ENCODE measurements at places on chromosomes 5 and 9.

DNA sequence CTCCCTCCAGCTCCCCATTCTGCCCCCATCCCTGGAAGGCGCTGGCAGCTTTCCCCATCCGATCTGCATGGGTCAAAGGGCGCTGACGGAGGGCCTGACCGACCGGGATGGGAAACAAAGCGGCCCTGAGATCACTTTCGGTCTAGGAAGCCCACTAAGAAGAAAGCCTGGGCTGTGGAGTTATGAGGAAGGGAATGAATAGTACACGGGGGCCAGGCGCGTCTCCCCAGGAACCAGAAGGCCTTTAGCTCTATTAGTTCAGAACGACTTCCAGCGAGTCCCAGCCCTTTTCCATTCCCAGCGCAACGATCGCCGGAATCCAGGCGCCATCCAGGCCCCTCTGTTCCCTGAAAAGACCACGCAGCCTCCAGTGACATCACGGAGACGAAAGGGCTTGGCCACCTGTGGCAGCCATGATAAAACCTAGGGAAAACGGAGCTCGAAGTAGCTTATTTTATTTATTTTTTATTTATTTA, 70.1 kb upstream of the CCDC180 start:
- DNase-seq = no peak

DNA sequence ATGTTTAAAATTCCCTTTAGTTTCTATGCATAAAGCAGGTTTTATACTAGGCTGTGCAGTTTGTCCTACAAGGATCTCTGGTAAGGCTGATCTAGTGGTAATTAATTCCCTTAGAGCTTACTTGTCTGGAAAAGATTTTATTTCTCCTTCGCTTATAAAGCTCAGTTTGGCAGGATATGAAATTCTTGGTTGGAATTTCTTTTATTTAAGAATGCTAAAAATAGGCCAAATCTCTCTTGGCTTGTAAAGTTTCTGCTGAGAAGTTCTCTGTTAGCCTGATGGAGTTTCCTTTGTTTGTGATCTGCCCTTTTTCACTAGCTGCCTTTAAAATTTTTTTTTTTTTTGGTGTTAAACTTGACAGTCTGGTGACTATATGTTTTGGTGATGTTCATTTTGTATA, 237.1 kb upstream of the TLE4 start:
- no peak for DNase-seq

- DNase-seq = no peak
Observed at GRCh38 chr5:54553659-54554207, 36.2 kb downstream of the SNX18 start.

- DNase-seq = no peak
Observed at GRCh38 chr5:15492545-15492944, 7.4 kb upstream of the FBXL7 start.

GRCh38 chr9:126275386-126276001, 51.1 kb upstream of the MVB12B start:
- no peak for DNase-seq

GRCh38 chr9:133528001-133528875, 3.5 kb upstream of the MYMK start:
- DNase-seq = no peak

DNA sequence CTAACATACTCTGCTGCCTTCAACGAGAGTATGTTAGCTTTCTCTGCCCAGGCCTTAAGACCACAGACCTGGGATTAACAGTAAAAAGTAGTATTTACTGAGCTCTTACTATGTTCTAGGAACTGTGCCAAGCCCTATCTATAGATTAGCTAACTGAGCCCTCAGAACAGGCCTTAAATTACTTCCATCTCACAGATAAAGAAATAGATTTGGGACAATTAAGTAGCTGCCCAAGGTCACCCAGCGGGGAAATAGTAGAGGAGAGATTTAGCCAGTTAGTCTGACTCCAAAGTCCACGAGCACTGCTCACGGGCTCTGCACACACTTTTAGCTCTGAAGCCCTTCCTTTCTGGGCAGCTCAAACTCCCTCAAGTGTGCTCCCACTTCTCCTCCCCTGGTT, 64.5 kb upstream of the EQTN start:
- no peak for DNase-seq

GRCh38 chr9:27337833-27338526, 41.0 kb upstream of the EQTN start:
- DNase-seq = no peak

- no peak for DNase-seq
Observed at GRCh38 chr5:147436596-147436995, 73.3 kb downstream of the DPYSL3 start.

- no peak for DNase-seq
Observed at GRCh38 chr5:90135779-90136378, 273.7 kb downstream of the CETN3 start.

GRCh38 chr9:16152276-16153101, 599.6 kb downstream of the CCDC171 start:
- DNase-seq = no peak

DNA sequence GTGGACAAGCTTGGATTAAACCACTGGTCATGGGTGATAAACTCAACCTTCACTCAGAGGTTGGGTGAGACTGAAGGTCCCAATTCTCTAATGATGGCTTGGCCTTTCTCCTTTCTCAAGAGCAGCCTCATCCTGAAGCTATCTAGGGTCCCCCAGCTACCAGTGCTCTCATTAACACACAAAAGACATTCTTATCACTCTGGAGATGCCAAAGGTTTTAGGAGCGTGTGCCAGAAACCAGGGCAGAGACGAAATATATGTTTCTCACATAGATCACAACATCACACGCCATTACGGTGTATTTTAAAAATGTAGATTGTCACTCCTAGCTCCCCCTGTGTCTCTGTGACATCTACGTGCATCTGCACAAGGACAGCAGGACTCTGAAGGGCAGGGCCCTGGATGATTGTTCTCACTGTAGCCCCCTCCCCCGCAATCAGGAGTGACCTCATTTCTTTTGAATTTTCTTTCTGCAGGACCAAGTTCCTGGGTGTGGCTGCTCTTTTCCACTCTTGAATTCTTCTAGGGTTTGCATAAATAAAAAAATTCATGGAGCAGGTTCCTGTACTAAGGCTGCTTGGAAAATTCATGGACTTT, 311.3 kb downstream of the GADD45G start:
- no peak for DNase-seq

- DNase-seq = no peak
Observed at GRCh38 chr5:100863739-100864138, 39.3 kb downstream of the ST8SIA4 start.

GRCh38 chr5:142301540-142301939, 23.3 kb downstream of the SPRY4 start:
- no peak for DNase-seq

- DNase-seq = no peak
Observed at GRCh38 chr5:139431706-139432105, 7.6 kb downstream of the DNAJC18 start.

GRCh38 chr5:123450114-123450513, 26.9 kb upstream of the CEP120 start:
- no peak for DNase-seq

DNA sequence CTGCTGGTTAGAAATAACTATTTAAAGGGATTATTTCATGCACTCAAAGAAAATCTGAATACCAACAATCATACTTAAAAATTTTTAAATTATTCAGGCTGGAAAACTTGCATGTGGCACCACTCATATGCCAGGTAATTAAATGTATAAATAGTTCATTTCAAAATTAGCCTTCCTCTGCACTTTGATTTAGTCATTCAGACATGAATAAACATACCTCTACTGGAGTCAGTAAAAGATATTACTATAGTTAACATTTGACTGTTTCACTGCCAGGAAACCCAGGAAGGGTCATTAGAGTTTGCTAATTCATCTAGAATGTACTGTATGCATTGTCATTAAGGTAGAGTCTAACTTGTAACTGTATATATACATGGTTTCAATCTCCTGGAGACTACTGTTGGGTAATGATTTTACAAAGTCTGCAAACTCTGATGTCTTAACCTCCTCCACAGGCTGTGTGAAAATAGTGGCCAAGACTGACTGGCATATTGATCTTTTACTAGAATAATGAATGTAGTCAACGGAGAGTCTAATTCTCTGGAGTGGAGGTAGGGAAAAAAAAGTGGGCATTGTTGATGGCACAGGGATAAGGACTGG, 43.7 kb downstream of the TEX10 start:
- DNase-seq = no peak

GRCh38 chr5:119070578-119070827, 384 bp upstream of the DMXL1 start:
- no peak for DNase-seq

GRCh38 chr9:112839331-112839730, 51.3 kb downstream of the SLC46A2 start:
- DNase-seq = no peak

DNA sequence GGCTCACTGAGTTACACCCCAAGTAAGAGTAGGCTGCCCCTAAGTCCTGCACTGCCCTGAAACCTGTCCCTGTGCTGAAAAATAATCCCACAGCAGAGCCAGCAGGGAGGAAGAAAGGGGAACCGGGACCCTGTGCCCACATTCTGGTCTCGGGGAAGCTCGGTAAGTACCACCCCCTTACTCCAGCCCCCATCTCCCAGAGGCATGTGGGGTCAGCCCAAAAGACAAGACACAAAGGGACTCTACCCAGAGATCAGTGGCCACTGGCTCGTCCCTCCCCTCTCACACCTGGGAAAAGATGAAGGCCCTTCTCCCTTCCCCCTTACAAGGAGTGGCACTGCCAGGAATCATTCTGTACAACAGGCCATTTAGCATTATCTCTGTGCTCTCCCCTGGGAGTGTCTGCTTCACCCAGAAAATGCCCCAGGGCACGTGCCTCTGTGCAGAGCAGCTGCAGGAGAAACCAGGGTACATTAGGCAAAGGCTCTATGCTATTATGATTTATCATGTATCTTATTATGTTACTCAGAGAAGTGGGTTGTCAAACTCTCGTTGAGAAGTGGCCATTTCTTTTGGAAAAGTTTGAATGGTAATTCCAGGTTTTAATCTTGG, 71.3 kb downstream of the NDFIP1 start:
- no peak for DNase-seq

DNA sequence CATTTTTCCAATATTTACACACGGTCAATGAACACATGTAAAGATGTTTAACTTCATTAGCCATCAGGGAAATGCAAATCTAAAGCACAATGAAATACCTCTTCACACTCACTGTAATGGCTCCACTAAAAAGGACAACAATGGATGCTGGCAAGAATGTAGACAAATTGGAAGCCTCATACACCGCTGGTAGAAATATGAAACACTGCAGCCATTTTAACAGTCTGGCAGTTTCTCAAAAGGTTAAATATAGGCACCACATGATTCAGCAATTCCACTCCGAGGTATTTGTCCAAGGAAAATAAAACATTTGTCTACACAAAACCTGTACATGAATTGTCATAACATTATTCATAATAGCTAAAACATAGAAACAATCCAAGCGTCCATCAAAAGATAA, 20.0 kb downstream of the RNF145 start:
- DNase-seq = no peak

DNA sequence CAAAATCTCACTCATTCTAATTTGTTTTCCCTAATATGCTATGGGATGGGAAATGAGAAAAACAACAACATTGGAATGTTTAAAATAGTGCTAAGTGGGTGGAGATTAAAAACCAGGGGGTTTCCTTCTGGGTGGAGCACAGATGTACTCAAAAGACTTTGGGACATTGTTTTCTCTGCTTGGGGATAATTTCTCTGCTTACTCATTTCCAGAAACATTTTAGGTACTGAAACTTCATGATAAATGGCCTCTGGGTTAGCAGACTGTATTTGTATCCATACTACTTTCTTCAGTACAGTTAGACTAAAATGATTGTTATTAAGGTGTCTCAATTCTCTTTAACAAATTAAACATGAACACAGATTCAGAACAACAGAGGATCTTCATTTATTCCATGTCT, 17.4 kb downstream of the ELOVL7 start:
- no peak for DNase-seq

GRCh38 chr5:54009828-54010227, 300.5 kb downstream of the ARL15 start:
- no peak for DNase-seq

DNA sequence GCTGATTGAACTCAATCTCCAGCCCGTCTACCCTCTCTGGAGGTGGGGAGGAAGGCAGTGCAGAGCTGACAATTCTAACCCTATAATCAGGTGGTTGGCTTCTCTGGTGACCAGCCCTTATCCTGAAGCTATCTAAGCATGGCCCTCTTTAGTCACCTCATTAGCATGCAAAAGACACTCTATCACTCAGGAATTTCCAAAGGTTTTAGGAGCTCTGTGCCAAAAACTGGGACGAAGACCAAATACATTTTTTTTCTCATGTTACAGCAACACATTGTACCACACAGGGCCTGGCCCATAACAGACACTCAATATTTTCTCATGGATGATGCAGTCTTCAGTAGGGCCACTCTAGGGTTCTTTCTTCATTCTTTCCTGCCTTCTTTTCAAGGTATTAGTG, 118.8 kb upstream of the VLDLR start:
- no peak for DNase-seq

DNA sequence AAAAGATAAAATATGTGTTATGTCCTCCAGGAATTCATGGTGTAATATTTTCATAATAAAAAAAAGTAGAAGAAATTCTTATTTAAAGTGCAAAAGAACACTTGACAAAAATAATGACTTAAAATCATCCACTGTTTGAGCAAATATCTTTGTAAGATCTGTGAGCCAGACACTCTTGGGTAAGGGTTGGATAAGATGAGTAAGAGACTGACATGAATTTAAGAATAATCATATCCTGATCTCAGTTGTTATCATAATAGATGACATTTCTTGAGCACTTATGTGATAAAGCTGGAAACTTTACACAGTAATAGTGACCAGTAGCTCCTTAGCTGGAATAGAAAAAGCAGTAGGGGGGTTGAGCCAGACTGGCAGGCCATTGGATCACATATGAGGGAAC, 40.0 kb upstream of the ADRB2 start:
- no peak for DNase-seq

DNA sequence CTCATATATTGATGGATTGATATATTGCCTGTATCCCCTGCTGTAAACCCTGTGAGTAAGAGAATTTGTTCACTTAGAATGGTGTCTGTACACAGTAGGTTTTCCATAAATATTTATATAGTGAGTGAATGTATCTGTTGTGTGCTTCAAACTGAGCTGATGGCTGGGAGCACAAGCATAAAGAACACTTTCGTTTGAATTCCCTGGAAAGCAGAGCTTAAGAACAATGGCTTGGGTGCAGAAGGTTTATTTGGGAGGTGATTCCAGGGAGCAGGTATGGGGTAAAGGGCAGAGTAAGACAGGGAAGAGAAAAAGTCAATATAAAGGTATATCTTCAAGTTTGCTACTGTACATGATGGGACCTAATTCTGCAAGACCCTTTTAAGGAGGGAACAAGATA, 190.9 kb upstream of the TRIM32 start:
- no peak for DNase-seq
